ENCODE measurements at places on chromosomes 1 and 21.

DNA sequence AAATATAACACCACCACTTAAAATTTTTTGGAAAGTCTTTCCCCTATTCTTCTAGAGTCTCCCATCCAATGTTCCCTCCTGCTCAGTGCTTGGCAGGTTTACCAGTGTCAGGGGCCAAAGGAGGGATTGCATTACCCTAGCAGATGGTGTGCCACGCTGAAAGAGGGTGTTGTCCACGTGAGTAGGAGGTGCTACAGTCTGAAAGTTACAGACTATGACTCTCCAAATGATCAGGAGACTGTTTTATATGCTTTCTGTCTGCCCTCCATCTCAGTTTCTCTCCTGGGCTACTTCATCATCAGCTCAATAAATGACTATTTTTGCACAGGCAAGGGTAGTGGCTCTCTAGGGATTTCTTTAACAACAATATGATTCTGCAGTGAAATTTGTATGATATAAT, 31.3 kb upstream of the ANGPTL7 start:
- DNase-seq, result no peak

DNA sequence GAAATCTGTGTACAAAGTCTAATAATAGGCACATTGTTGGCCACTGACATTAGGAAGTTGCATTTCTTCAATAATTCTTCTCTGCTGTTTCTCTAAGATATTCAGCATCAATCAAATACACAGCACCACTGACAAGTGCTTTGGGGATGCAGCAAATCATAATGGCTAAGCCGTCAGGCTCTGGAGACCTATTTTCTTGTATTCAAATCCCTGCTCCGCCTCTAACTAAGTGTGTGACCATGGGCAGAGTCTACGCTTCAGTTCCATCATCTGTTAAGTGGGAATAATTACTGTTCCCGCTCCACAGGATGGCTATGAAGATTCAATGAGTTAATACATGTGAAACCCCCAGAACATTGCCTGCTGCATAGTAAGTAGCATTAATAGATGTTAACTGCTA, 176.9 kb downstream of the ADGRL4 start:
- no peak for DNase-seq

- no peak for DNase-seq
Measured at GRCh38 chr1:221776495-221777301, 34.8 kb upstream of the DUSP10 start.

- DNase-seq, result no peak
Measured at GRCh38 chr1:201788296-201788695, 40.7 kb upstream of the IPO9 start.

- DNase-seq, result no peak
Measured at GRCh38 chr1:240169188-240169587, 77.5 kb downstream of the FMN2 start.

DNA sequence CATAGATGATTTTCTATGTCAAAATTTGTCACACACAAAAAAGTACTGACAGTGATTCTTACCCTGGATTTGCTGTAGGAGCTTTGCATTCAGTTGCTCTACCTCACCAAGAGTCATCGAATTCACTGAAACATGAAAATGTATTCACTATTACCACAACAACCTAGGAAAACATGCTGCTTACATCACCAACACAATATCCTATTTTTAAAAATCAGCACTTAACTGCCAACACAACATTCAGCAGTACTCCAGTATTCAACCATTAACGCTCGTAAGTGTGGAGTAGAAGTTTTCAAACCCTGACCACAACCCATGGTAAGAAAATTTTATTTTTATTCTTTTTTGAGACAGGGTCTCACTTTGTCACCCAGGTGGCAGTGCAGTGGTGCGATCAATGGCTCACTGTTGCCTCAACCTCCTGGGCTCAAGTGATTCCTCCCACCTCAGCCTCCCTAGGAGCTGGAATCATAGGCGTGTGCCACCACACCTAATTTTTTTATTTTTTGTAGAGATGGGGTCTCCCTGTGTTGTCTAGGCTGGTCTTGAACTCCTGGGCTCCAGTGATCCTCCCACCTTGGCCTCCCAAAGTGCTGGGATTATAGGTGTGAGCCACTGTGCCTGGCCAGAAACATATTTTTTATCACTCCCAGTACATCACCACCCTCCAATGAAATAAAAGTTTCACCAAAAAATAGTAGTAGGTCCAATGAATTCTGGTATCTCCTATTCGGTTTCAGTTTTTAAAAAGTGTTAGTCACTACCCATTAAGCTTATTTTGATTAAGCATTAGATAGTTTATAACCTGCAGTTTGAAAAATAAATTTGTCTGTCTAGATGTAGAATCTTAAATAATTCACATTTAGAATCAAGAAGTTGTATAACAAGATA, 23.8 kb downstream of the C21orf91 start:
- DNase-seq, result no peak

GRCh38 chr1:43438006-43438405, 15.7 kb downstream of the HYI start:
- no peak for DNase-seq

DNA sequence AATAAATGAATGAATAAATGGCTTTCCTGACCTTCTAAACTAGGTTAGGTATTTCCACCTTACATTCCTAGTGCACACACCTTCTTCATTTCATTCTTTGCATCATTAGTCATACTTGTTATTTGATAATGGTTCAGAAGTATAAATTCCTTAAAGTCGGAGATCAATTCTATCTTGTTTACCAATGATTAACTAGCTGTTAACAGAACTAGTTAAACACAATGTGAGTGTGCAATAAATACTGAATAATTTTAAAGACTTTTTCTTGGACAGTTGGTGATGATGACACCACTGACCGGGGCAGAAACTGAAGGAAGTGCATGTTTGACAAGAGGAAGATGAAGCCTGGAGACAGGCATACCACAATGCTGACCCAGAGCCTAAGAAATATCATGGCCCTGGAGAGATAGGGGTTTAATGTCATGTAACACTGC, 207.1 kb upstream of the DEPDC1 start:
- no peak for DNase-seq

GRCh38 chr1:232788235-232788872, 16.9 kb upstream of the MAP10 start:
- no peak for DNase-seq

- DNase-seq, result no peak
Measured at GRCh38 chr1:161079436-161080110, 9.8 kb downstream of the NECTIN4 start.

- no peak for DNase-seq
Measured at GRCh38 chr1:162405800-162406199, 6.1 kb downstream of the SH2D1B start.

DNA sequence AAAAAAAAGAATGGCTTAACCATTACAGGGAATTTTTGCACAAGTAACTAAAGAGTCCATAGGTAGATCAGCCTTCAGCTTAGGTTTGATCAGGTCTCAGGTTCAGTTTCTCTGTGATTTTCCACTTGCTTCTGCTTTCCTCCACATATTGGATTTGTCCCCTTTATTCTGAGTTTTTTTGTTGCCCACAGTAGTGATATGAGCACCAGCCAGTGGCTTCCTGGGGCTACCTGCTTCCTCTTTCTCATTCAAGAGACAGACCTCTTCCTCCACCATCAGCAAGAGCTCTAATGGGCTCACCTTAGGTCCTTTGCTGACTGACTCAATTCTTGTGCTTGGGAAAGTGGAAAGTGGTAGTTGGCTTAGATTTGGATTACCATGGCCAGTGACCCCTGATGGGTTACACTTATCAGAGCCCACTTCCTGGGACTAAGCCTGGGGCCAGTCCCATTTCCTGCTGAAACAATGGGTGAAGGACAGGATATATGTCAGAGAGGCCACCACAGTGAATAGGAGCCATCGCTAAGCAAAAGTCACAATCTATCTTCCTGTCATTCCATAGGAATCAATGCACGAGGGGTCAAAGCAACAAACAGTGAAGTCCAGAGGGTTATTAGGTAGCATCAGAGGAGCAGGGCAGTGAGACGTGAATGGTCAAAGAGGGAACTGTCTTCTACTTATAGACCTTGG, 12.8 kb upstream of the PLA2G2E start:
- no peak for DNase-seq

DNA sequence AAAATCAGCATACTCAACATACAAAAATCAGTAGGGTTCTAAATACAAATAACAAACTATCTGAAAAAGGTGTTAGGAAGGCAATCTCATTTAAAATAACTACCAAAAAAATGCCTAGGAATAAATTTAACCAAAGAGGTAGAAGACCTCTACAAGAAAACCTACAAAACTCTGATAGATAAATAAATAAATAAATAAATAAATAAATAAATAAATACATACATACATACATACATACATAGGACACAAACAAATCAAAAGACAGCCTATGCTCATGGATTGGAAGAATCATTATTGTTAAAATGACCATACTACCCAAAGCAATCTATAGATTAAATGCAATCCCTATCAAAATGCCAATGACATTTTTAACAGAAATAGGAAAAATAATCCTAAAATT, 194.7 kb downstream of the BARHL2 start:
- no peak for DNase-seq

- no peak for DNase-seq
Measured at GRCh38 chr1:8378178-8378577, 60.3 kb downstream of the SLC45A1 start.

GRCh38 chr1:164559342-164560051, 513 bp downstream of the PBX1 start:
- no peak for DNase-seq

- DNase-seq, result no peak
Measured at GRCh38 chr1:7574121-7575040, 196.7 kb upstream of the VAMP3 start.

DNA sequence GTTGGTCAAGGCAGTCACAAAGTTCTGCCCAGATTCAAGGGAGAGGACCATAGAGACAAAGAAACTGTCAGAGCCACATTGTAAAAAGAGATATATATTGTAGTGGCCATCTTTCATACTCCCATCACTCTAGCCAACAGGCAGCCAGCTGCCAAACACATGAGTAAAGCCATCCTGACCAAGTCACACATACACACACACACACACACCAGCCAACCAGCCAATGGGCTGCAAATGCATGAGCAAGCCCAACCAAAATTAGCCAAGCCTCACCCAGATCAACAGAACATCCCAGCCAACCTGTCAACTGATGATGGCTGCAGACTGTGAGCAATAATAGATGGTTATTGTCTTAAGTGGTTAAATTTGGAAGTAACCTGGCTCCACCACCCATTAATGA, 120.7 kb downstream of the SEC16B start:
- no peak for DNase-seq

DNA sequence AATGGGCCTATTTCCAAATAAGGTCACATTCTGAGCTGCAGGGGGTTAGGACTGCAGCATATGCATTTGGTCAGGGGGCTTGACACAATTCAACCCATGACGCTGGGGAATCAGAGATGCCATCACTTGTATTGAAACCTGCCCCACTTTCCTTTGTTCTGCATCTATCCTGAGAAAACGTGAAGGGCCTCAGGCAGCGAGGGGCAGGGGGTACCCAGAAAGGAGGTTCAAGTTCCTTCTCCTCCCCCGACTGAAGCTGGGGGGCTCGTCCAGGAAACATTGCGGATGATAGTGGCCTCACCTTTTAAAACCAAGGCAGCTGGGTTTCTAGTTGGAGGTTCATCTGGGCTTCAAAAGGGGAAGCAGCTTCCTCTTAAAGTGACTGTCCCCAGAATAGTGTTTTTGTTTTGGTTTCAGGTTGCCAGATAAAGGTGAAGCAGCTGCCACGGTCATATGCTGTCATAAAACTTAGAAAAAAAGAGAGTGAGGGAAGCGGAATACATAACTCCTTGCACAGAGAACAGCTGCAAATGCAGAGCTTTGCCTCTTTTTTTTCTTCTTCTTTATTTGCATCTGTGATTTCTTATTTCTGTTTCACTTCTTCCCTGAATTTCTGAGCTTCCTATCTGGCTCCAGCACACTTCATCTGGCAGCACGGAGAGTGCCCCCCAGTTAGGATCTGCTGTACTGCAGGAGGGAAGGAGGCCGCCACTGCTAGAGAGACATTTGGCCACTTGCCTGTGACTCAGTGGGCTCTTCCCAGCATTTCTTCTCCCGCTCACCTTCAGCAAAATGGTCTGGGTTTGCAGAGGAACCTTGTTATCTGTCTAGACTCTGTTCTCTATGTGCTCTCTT, 142.0 kb downstream of the AJAP1 start:
- no peak for DNase-seq

DNA sequence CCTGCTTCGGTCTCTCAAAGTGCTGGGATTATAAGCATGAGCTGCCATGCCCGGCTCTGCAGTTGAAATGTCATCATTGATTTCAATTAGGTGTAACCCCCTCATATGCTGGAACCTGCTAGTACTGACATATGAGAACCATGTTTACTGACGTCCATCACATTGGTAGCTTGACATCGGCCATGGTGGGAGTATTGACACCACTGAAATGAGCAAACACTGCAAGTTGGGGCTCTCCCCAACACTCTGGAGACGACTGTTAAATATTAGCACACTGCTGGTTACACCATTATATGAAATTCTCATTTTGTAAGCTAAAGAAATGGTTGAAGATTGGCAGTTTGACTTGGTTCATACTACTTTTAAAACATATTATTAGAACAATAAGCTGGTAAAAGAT, 63.7 kb downstream of the CNST start:
- DNase-seq, result no peak

GRCh38 chr1:196355206-196355786, 252.9 kb downstream of the KCNT2 start:
- no peak for DNase-seq

GRCh38 chr21:32172106-32172505, 106.7 kb downstream of the MIS18A start:
- no peak for DNase-seq

DNA sequence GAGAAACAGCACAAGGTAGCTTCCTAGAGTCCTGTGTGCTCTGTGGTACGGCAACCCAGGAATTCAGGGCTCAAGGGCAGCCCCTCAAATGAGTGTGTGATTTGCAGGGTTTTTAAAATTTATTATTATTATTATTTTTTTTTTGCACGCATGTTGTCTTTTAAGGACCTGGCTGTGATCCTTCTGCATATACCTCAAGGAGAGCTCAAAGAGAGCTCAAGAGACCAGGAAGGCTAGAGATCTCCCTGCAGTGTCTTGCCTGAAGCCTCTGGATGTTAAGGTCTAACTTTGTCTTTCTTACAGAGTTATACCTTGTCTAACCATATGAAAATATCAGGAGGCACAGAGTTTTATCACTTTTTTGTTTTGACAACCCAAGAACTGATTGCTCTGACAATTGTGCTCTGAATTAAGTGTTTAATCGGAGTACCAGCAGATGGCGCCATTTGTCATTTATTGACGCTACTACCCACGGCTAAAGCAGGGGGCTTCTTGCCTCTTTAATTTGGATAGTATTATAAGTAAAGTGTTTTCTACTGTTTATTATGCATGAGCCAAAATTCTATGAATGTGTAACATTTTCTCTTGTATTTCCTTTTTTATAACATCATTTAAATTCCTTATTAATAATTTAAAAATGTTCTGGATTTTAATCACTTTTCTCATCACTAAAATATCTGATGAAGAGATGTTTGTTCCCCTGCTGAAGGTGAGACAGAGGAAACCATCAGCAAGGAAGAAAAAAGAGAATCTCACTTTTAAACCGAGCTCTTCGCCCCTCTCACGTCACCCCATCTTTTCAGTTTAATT, 35.8 kb upstream of the LMO4 start:
- DNase-seq, result no peak

- no peak for DNase-seq
Measured at GRCh38 chr1:3231245-3231644, 162.2 kb downstream of the PRDM16 start.
